ENCODE measurements at places on chromosomes 4 and X.

DNA sequence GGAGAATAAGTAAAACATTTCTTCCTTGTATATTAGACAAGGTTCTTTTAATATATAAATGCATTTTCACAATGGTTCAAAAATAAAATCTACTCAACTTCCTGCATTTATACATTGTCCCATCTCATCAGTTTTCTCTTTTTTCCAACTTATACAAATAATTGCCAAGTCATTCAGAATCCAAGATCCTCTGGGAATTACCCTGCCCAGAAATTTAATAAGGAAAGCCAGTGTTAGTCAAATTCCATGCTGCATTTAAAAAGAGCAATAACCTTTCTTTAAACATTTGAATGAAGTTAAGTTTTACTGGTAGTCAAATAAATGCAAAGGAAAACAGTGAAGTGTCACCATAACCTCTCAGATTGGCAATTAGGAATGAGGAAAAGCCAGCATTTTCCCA, 357.9 kb downstream of the PPP3CA start:
- DNase-seq: no peak

DNA sequence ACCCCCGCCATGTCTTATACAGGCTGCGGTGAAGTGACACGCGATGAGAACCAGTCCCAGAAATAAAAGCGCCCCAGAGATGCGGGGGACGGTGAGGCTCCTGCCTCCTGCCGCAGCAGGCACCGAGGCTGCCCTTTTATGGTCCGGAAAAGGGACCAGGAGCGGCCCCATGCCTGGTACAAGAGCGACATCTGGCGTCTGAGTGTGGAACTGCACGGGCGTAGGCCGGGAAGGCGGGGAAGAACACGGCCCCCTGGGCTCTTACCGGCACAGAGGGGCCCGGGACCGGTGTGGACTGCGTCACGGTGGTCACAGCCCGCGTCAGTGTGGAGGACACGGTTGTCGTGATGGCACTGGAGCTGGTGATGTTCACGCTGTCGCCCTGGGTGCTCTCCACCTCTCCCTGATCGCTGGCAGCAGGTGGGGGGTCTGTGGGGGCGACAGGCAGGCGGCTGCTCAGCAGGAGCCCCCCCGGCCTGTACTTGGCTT, 8.9 kb upstream of the RENBP start:
- DNase-seq: peak; percentile 48

DNA sequence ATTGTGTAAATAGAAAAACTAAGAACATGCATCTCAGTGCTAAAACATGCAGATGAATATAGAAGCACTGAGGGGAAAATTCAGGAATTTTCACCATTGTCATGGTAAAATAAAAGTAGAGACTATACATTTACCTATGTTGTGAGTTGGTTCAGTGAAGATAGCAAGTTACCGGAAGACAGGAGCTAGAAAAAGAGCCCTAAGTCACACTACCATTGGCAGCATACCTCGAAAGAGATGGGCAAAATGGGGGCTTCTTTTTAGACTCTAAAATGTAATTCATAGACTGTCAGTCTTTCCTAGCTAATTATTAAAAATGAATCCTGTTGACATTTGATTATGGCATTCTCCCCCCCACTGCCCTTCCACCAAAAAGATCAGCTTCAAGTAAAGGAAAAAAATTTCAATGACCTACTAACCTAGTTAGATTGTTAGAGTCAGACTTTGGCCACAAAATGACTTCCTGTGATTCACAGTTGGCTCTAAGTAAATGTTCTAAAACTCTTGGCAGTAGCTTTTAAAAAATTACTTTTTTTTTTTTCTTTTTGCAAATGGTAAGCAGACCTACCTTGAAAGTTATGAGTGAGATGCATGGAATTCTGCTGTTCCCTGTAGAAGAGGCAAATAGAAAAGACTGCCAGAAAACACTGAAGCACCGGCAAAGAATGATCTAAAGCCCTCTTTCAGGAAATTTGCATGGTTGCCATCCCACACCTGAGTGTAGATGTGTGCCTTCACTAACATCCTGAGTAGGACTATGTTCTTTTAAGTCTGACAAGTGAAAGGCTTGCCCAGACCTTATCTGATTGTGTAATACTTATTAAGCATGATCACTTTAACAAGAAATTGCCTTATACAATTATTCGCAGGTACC, 26.4 kb upstream of the ARSJ start:
- no peak for DNase-seq

DNA sequence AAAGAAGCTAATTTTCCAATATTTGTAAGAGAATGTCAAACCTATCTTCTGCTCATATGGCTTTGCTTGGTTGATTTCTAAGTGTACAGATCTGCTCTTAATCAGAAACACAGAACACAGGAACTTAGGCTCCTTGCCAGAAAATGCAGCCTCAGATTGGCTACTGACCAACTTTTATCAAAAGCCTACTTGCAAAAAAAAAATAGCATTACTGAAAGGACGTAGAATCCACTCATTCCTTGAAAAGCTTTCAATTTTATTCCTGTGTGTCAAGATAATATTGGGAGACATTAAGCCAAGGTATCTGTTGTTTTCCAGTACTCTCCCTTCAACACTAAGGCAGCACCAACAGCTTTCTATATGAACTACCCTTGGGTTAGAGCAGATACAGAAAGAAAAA, 127.6 kb upstream of the INTU start:
- no peak for DNase-seq

DNA sequence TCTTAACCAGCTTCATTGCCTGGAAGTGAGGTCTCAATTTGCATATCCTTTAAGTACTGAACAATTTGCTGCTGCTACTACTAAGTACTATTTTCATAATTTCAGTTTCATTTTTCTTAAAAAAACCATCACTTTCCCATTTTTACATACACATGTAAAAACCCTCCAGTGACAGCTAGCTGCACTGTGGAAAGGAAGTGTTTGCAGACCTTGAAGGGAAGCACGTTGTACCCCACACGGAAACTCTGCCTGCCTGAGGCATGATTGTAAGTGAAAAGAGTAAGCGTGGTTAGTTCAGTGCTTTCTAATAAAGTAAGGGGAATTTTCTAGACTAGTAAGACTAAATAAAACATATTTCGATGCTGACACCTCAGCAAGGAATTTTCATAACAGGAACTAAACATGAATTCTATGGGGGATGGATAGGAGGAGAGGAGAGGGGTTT, 103.6 kb downstream of the RAPGEF2 start:
- DNase-seq: no peak

GRCh38 chrX:30733852-30734660, 80.8 kb downstream of the GK start:
- no peak for DNase-seq

DNA sequence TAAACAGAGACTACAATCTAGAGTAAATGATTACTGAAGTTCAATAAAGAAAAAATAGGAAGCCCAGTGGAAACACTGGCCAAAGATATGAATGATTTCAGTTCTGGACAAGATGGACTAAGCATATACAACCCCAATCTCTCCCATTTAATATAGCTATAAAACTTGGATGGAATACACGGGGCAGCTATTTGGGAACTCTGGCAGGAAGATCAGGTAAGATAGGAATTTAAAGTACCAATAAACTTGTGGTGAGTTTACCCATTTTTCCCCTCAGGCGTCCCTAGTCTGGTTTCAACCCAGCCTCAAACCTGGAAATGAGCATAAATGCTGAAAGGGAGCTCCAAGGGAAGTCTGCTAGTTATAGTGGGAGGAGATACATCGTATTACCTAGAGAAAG, 20.4 kb downstream of the NUP54 start:
- no peak for DNase-seq

DNA sequence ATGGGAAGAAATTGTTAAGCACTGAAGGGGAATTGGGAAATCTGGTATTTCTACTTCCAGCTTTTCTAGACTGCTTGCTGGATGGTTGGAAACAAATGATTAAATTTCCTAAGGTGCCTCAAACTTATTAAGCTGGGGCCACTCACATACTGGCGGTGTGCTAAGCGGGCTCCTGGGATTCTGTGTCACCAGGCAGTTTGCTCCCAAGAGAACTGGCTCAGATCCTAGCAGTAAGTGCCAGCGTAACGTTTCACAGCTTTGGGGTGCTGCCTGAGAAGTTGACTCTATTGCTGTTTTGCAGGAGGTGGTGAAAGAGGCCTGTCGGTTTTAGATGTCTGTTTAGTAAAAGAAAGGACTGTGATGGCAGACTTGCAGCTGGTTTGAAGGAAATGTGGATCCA, 6.9 kb upstream of the REELD1 start:
- no peak for DNase-seq

GRCh38 chr4:157795495-157795894, 377.3 kb downstream of the GASK1B start:
- no peak for DNase-seq

DNA sequence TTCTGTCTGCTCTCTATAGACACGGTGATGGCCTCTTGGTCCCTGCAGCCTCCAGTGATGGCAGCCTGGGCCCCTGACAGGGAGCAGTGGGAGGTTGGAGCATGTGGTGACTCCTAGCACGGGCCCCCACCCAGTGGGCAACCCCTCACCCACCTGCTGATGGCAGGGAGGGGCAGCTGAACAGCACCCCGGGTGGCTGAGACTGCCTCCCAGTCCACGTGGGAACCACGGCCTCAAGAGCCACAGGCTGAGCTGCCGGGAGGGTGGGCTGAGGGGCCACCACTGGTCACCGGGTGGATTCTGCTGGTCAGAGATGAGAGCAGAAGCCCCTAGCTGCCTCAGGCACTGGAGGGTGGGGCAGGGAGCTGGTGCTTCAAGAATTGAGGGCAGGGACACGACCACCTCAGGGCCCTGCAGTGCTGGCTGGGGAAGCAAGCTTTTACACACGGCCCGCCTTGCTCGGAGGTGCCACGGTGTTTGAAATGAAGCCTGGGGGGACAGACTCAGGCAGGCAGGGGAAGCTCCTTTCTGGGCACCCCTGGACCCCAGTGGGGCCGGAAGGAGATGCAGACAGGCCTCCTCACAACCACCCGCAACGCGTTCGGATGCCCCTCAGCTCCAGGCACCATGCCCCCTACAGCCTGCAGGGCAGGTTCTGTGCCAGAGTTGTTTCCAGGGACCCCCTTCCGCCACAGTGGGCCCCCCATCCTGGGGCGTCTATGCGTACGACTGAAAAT, 6.3 kb upstream of the HAUS3 start:
- no peak for DNase-seq

GRCh38 chrX:43552156-43552555, 103.9 kb upstream of the MAOA start:
- DNase-seq: no peak

DNA sequence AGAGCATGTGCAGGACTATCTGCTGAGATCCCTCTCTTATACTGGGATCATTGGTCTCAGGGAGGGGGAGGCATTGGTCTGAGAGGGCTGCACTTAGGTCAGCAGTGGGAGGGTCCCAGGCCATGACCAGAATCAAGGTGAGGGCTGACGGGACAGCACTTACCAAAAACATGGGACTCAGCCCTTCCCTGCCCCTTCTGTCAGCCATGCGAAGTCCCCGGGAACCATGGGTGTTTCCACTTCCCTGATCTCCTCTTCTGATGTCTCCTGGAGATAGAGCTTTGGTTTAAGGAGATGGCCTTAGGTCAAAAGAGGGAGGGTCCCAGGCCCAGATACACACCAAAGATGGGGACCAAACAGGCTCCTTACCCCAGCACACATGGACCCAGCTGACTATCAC, 12.9 kb upstream of the HSFX1 start:
- DNase-seq: no peak

GRCh38 chrX:13090339-13091110, 46.1 kb upstream of the FAM9C start:
- DNase-seq: no peak

DNA sequence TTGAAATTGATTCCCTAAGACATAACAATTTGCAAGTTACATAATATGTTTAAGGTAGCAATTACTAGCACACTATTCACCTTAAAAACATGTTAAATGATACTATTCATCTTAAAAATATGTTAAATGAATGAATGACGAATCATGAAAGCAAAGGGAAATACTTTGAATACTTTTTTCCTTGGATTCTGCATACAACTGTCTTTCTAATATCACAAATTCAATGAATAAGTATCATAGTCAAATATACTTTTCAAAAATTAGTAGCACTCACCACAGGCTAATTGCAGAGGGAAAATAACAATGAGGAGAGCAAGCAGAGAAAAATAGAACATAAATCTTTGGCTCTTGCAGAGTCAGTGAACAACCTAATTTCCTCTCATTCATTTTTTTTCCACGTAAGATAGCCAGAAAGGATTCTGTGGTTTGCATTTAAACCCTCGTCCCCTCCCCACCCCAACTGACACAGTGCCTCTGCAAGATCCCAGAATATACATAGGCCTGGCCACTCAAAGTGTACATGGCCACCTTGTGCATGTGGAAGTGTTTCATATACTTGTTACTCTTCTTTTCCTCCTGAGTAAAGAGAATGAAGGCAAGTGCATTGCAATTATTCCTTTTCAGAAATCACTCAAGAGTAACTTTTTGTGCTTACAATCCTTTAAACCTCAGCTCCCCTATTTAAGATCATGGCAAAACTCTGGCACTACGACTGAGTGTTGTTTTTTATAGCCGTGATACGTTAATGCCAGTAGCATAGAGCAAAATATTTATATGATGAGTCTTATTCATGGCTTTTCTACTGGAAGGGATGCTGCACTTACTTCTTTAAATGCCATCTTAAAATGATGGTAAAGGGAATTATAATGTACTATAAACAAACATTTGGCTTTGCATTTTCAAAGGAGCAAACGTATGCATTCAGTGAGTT, 236.4 kb downstream of the PDGFC start:
- DNase-seq: no peak

DNA sequence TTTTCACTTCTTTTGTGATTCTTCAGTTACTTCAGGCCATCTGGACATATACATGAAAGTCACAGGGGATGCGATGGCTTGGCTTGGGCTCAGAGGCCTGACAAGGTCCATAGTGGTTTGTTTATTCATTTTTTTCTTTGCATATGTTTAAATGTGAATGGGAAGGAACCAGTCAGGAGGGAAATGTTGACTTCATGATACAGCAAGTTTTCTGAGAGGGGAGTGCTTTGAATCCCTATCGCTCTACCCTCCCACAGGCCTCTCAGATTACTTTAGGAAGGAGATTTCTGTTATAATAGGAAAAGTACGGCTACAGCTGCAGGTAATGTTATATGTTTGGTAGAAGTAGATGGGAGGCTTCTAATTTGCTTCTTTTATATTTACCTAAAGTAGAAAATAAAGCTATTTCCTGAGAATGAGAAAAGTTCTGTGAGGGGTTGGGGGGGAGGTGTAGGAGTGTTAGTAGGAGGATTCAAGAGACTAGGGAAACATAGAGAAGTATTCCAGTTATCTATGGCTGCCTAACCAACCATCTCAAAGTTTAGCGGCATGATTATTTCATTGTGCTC, 322.9 kb downstream of the RAPGEF2 start:
- DNase-seq: no peak

GRCh38 chrX:97401154-97401553, 517.4 kb downstream of the RPA4 start:
- no peak for DNase-seq

- no peak for DNase-seq
These were observed 433.5 kb downstream of the AFF2 start for GRCh38 chrX:148933881-148934280.

- no peak for DNase-seq
These were observed 1009.0 kb upstream of the LCORL start for GRCh38 chr4:19030536-19030935.

DNA sequence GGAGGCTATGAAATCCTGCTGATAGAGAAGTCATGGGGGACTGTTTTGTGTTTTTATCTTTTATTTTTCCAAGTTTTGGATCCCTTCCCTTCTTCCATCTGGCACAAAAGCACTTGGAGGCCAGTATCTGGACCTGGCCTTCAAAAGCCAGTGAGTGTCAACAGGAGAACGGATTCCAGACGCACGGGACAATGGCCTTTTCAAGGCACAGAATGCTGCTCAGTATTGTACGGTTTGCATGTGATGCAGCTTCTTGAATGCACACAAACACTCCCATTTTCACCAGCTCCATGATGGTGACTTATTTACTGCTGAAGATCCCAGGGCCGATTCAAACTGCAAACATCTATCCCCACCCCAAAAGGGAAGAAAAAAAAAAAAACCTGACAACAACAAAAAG, 145.4 kb downstream of the CPEB2 start:
- DNase-seq: no peak

Data from stimulated activated CD8-positive, alpha-beta memory T cell treated with anti-CD3 and anti-CD28 coated beads, Interleukin-2, amount 100 ng/mL, for 1 hour (primary cell).